HAP-1 (cell line): ENCODE measurements at places on chromosomes 11 and 22.

GRCh38 chr11:47109727-47110246 is 66.9 kb downstream of the ARFGAP2 start:
- no peak for DNase-seq

DNA sequence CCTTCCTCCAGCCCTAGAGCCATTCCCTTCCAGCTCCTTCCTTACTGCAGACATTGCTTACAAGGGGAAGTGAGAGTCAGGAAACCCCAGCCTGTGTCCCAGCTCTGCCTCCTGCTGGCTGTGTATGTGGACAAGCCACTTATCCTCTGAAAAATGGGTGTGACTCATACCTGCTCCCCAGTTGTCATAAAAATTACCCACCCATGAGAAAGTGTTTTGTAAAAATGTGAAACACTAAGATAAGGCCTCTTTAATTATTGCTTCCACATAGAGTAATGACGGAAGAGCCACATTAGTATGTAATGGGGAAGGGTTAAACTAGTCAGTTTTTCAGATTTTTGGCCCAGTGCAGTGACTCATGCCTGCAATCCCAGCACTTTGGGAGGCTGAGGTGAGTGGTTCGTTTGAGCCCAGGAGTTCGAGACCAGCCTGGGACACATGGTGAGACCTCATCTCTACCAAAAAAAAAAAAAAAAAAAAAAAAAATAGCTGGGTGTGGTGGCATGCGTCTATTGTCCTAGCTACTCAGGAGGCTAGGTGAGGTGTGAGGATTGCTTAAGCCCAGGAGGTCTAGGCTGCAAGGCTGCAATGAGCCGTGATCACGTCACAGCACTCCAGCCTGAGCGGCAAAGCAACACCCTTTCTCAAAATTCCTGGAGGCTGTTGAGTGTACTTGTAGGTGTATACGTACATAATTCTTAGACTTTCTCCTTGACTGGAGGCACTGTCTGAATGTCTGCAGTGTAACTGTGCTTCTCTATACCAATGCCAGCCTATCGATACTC is 84.9 kb downstream of the CTTN start:
- DNase-seq, result no peak

- no peak for DNase-seq
Observed at GRCh38 chr22:17359501-17359900, 9.8 kb upstream of the CECR2 start.

DNA sequence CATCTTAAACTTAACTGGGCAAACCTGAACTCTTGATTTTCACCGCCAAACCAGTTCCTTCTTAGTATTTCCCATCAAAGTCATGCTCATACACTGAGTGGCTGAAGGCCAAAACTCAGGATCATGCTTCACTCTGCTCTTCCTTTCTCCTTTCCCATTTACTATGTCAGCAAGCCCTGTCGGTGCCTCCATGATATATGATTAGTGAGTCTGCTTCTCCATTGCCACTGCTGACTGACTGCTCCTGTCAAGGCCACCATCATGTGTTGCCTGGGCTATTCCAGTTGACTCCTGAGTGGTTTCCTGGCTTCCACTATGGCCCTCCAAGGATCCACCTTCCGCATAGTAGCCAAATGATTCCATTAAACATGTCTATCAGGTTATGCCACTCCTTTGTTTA is 42.8 kb upstream of the AMPD3 start:
- no peak for DNase-seq

DNA sequence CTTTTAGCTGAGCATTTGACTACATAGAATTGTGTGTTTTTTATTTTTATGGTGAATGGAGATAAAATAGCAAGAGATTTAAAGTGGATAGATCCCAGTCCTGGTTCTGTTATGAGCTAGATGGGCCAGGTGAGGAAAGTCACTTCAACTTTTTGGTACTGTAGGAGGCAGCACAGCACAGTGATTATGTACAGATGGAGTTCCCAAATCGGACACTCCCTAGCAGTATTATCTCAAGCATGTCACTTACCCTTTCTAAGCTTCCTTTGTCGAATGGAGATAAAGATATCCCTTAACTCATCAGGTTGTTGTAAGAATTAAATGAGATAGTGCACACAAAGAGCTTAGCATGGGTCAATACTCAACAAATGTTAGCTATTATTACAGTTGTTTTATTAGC is 5.3 kb downstream of the EXPH5 start:
- DNase-seq, result no peak

GRCh38 chr11:34104680-34105078 is 750 bp upstream of the NAT10 start:
- DNase-seq, result no peak

DNA sequence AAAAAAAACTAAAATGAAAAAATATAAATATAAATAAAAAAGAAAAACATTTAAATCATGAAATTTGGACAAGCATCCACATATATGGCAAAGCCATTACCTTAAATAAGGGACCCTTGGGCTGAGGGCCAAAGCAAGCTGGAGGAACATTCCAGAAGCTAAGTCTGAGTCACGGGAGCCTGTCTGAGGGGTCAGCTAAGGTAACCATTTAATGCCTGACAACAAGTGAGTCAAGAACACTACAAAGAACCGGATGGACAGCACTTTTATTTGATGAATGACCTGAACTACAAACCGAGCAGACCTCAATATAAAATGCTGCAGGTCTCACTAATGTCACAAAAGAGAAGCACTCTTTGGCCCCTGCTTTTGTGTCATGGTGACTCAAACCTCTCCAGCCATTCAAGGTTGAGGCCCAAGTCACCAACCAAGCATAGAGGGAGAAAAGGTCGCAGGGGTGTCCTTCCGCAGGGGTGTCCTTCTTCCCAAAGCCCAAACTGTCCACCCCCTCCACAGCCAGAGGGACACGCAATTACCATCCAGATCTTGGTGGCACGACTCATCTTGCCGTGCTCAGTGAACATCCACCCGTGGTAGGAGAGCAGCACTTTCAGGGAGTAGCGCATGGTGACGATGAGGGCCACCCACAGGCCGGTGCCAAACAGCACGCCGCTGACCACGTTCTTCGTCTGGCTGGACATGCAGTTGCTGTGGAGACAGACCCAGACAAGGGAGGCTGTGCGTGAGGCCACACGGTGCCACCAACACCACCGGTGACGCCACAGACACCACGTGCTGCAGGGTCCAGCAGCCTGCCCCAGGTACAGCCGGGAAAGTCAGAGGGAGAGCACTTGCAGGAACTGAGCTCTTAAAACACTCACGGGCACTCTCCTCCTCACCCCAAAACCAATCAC is 34.5 kb downstream of the CPT1A start:
- no peak for DNase-seq

- DNase-seq, result no peak
Observed at GRCh38 chr11:113046866-113047265, 85.6 kb downstream of the NCAM1 start.

GRCh38 chr11:117273550-117274289 is 17.4 kb upstream of the BACE1-AS start:
- DNase-seq, result no peak

DNA sequence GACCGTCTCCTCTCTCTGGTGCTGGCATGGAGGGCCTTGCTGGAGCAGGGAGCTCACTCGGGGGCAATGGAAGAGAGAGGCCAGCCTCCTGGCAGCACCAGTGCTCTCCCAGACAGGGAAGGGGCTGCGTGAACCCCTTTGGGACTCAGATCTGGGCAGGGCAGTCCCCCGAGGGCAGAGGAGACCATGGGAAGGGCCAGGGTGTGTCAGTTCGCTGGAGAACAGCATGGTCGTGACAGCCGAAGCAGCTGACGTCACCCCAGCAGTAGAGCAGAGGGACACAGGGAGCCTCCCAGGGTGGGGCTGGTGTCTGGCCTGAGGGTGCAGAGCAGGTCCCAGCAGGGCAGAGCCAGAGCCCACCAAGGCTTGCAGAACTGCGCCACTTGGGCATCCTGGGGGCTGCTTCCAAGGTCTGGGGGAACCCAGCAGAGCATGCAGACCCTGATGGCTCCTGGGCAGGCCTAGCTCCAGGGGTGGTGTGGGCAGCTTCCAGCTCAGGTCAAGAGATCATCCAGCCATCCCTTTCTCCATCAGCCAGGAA is 71.0 kb upstream of the KCNQ1OT1 start:
- DNase-seq, result no peak

GRCh38 chr22:36554098-36554497 is 25.1 kb upstream of the EIF3D start:
- DNase-seq, result no peak

DNA sequence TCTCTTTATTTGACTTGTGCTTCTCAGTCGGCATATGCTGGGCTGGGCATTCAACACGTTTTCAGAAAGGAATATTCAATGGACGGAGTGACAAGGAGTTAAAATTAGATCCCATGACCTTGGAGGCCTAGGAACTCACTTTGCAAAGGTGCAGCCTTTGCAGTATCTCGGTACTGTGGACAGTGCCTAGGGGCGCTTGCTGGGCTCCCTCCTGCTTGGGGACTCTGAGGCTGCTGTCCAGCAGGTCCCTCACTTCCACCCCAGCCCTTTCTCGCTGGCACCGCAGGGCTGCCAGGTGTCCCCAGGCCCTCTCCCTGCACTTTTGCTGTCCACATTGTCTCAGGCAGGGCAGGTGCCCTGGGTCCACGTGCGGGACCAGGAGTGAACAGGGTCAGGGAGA is 255.5 kb upstream of the B3GAT1 start:
- no peak for DNase-seq

DNA sequence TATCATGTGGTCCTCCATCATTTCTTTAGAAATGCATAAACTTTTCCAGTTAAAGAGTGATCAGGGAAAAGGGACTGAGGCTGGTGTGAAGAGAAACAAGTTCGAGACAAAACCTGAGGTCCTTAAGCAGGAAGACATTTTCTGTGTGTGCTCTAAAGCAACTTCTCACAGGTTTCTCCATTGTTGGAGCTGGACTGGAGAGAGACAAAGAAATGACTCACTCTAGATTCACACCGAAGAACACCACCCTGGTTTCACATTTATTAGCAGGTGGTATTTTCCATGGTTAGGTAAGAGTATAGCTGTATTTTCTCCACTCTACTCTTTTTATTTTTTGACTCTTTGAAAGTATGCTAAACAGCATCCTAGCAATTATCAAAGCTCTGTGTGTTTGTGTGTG is 736.4 kb downstream of the KCNA4 start:
- DNase-seq, result no peak

- DNase-seq, result no peak
Observed at GRCh38 chr11:75918331-75918730, 103.3 kb downstream of the UVRAG start.

- DNase-seq, result no peak
Observed at GRCh38 chr11:44605965-44606364, 40.5 kb downstream of the CD82 start.

DNA sequence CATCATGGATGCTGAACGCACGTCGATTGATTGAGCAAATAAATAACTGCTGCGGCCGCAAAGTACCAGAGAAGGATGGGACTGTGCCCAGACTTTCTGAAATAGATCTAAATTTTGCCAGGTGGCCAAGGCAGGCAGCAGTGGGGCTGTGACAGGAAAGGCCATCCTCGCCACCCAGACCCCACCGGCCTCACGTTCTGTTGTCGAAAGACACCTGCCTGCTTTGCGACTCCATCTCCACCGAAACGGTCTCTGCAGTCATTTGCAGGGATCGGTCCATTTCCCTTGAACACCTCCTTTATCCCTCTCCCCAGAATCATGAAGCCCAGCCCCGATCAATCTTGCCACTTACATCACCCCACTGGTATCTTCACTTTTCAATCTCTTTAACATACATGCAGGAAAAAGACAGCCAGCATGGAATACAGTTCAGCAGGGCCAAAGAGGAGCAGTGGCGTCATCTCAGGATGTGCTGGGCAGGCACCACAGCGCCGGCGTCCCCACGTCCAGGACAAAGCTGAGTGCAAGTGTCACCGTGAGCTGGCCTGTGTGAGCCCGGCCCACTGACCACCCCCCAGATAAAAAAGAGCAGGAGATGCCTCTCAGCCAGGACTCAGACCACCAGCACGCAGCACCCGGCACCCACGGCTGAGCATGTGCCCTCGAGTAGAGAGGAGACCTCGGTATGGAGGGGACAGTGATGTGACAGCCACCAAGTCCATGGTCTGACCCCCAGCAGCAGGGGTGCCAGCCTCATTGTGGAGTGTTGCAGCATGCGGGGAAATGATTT is 610.3 kb downstream of the TBC1D22A start:
- DNase-seq, result no peak

- DNase-seq, result no peak
Observed at GRCh38 chr22:46323162-46323561, 12.4 kb upstream of the TRMU start.

- no peak for DNase-seq
Observed at GRCh38 chr11:115167456-115167855, 336.8 kb downstream of the CADM1 start.

DNA sequence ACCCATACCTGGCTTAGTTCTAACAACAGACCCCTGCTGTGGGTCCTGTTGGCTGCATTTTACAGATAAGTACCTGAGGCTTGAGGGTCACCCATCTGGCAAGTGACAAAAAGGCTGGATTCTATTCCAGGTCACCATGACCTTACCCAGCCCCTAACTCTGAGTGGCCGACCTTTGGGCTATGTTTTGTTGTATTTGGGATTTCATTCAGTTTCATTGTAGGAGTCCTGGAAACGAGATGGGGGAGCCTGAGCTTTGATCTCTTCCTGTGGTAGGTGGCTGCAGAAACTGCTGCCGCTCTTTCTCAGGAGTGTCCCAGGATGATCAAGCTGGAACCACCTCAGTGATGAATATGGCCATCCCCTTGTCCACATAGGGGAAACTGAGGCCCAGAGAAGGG is 24.6 kb upstream of the YWHAH start:
- no peak for DNase-seq

DNA sequence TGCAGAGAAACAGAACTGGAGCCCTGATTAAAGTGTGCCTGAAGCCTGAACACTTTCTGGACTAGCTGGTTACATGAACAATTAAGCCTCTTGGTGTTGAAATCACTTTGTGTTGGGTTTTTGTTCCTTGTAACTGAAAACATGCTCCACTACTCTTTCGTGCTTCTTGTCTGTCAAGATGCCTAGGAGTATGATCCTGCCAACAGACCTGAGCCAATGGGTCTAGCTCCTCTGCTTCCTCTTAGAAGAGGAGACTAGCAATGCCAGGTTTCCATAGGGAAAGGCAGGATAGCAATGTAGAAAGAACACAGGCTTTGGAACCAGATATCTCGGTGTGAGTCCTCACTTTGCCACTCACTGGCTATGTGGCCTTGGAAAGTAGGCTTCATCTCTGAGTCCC is 40.3 kb downstream of the IRAG1 start:
- no peak for DNase-seq

- DNase-seq, result no peak
Observed at GRCh38 chr11:93407777-93408401, 77.3 kb downstream of the DEUP1 start.
